ENCODE measurements at places on chromosomes 12 and 14. TPM values are rescaled to one million over a fixed set of nuclear protein-coding genes. Genes with fewer than 3 reads are reported as not detected.

- no peak for DNase-seq
These were observed 16.3 kb upstream of the MYO1H start for GRCh38 chr12:109331301-109331952.

- peak; percentile 33 for DNase-seq
These were observed 39.8 kb downstream of the GRIN2B start for GRCh38 chr12:13941258-13942249.

- DNase-seq = no peak
These were observed 330.0 kb downstream of the DIO2 start for GRCh38 chr14:79881299-79881698.

DNA sequence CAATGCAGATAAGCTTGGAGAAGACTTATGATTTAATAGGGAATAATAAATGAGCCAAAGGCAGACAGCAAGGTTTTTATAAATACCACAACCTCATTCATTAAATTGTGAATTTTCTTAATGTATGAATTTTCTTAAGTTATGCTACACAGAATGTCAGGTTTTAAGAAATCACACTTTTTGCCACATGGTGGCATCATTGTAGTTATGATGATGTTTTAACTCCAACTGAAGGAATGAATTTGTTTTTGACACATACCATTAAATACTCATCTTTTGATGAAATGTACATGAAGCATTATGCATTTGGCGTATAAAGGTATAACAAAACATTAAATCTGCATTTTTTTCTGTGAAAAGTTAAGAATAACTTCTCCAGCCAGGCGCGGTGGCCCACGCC lies 524.1 kb upstream of the FBXO33 start:
- no peak for DNase-seq

- no peak for DNase-seq
These were observed 65.2 kb upstream of the CNOT2 start for GRCh38 chr12:70178038-70178437.

DNA sequence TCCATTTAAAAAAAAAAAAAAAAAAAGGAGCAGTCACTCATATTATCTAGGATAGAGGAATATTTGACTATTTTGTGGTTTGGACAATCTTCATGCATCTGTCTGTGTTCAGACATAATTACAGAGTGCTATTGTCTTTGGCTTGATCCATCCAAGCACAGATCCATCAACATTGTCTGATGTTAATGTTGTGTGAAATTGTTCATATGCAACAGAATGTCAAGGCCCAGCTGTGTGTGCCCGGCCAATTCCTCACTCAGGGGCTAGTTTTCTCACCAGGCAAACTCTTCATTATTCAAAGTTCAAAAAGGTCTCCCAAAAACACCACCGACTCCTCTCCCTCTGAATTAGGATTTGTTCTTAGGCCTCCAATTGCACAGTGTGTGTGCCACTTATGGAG lies 324.9 kb upstream of the TMTC1 start:
- DNase-seq = no peak

GRCh38 chr12:7017870-7018349 lies 366 bp downstream of the LPCAT3 start:
- DNase-seq = no peak

DNA sequence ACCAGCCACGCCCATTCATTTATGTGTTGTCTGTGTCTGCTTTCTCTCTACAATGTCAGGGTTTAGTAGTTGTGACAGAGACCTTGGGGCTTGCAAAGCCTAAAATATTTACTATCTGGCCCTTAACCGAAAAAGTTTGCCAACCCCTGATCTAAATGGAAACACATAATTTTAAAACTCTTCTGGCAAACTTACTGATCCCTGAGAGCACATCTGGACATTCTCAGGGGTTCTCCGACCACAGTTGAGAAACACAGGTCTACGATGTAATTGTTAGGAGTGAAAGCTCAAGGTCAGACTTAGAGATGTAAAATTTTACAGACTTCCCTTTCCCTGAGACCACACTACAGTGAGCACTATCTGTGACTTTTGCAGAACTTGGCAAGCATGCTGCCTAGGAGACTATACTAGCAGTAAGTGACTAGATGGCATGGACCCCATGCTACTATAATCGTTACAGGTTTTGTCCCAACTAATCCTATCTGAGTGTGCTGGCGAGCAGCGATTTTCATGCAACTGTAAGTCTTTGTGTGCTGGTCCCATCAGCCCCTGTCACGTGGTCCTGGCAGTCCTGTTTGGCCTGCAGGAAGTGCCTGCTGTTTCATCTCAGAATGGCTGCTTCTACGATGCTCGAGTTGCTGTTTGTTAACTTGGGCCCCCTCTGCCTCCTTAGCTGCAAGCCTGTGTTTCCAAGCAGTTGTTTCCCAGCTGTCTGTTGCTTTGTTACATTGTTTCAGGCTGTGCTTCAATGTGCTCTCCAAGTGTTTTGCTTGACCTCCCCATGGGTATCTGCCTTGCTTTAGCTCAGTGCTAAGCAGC lies 21.6 kb downstream of the TMTC2 start:
- DNase-seq = no peak

- peak; percentile 83 for DNase-seq
These were observed 172.8 kb downstream of the ETV6 start for GRCh38 chr12:11822081-11822834.

DNA sequence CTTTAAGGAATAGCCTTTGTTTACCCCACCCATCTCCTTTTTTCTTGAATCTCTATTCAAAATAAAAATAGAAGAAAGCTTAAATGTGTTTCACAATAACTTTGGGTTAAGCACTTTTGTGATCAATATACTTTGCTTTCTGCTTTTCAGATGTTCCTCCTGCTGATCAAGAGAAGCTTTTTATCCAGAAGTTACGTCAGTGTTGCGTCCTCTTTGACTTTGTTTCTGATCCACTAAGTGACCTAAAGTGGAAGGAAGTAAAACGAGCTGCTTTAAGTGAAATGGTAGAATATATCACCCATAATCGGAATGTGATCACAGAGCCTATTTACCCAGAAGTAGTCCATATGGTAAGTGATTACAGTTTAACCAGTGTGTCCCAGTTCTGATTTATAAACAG lies 95.0 kb downstream of the PPP2R5C start:
- DNase-seq = no peak

DNA sequence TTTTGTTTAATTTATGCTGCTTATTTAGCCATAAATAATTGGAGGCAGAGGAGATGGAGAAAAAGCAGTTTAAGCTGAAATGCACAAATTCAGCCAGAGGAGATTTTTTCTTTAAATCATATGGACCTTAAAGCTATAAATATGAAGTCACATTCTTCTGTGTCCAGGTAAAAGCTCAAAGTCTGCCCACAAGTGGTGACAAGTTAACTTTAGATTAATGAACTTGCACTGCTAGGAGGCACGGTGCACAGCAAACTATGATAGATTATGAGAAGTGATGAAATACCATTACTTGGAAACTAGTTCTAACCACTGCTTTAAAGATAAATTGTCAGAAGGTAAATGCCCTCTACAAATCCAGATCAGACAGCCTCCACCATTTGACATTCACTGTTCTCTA lies 69.0 kb downstream of the IFT81 start:
- DNase-seq = no peak

DNA sequence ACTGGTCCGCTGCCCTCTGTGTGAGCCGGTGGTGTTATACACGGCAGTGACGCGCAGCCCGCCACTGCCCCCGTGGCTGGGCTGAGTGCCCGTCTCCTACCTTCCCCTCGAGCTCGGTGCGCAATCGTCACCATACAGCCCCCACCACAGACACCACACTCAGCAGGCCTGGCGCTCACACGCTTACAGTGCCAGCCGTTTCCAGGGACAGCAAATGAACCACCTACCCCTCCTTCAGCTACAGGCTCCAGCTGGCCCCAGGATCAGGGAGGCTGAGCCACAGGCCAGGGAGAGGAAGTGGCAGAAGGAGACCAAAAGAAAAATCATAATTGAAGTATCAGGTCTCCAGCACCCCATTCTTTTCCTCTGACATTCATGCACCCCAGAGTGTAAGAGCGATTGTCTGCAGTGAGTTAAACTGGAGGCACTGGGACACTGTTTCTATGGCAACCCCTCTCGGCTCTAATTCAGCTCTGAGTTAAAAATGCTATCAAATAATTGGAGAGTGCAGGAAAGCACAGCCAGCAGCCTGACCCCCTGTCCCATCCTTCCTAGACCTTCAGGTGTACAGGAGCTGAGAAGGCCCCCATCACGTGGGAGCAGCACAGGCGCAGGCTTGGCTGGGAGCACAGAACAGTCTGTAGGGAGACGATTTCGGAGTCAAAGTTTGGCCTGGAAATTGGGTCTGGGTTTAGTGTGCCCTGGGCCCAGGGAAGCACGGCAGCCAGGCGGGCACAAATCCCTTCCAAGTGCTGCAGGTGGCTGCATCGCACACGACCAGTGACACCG lies 18.0 kb downstream of the LRTM2 start:
- DNase-seq = no peak

DNA sequence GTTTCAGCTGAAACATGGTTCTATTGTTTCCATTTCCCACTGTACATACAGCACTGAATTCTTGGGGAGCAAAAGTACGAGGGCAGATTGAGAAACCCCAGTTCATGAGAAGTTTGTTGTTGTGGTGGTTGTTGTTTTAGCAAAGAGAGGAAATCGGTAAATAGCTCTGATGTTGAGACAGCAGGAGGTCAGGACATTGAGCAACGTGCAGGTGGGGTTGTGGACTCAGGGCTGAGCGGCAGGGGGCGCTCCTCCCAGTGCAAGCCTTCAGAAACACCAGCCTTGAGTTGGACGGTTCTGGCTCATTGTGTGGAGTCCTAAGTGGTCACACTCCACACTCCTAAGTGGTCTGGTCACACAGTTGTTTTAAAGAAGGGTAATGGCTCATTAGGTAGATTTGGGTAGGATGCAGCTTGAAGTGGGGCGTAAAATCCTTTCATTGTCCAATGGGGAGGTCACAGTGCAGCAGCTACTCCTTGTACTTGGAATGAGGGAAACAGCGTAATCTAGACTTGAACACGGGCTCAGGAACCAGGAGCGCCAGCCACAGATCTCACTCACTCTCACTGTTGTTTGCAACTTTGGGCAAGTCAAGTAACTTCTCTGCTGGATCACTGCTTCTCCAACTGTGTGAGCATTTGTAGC lies 14.5 kb upstream of the PWP1 start:
- DNase-seq = peak; percentile 66

DNA sequence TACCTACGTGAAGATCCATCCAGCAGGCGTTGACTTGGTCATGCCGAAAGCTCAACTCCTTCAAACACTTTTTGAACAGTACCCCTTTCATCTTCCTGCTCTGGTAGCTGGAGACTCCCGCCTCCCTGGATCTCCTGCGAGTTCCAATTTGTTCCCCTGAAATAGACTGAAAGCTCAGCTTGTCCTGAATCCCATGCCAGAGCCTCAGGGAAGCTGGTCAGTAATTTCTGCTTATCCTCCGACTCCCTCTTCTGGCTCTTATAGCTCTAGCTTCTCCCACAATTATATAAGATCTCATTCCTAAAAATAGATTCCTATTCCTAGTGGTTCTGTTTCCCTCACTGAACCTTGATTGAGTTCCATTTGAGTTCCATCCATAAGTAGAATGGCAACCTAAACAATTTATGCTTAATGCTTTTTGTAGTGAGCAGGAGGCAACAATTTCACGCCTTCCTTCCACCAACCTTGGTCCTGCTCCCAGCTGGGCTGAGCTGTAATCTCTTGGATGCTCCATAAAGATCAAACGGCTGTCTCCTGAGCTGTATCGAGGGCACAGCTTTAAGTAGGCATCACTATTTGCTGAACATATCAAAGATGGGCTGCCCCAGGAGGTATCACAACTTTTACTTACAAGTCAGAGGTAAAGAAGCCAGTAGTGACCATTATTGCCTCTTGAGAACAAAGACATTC lies 8.0 kb upstream of the TMEM132C start:
- no peak for DNase-seq

DNA sequence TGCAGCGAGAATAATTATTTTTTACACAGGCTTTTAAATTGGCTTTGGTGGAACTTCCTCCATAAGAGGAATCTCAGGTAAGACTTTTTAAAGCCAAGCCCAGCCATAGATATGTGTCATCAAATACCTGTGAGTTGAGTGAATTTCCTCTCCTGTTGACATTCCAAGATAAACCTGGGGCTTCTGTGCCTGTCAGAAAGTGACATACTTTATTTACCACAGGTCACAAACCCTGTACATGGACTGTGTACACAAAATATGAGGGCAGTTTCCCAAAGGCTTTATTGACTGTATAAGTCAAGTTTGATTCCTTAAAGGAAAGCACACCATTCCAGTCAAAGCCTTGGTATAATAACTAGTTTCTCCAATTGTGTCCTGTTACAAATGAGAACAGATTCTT lies 25.9 kb upstream of the SRSF5 start:
- DNase-seq = no peak

- no peak for DNase-seq
These were observed 26.6 kb downstream of the ZNF410 start for GRCh38 chr14:73913256-73913655.

- peak; percentile 32 for DNase-seq
These were observed at the start of gene APOLD1 for GRCh38 chr12:12784911-12785814. Gene APOLD1, plus strand, starts transcription at chr12:12785659. Its CDS starts 33 bp downstream, at chr12:12785692.

DNA sequence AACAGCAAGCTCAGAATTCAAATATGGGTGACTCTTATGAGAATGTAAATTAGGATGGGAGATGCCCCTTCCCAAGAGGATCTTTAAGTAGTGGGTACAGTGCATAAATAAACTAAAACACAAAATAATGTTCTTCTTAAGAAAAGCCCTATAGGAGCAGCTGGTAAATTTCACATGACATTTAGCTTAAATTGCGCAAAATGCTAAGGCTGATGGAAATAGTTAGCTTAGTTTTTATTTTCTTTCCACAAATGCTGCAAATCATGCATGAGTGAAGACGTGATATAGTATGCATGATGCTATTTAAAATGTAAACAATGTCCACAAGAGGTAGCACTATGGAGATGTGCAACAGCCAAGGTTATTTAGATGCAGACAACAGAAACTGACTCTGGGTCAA lies 328.1 kb downstream of the ATP23 start:
- DNase-seq = no peak

- DNase-seq = no peak
These were observed 213.3 kb upstream of the CLEC14A start for GRCh38 chr14:38469156-38469555.

The CPM gene
- total RNA-seq = 19.8 TPM

The LRRC23 gene
- total RNA-seq = 6.8 TPM

The RNASE3 gene
- total RNA-seq = not detected

The TMEM119 gene
- total RNA-seq = 0.24 TPM

The CLEC4D gene
- total RNA-seq = not detected

The LMNTD1 gene
- not detected for total RNA-seq

The GPR137C gene
- total RNA-seq = 0.19 TPM

The HOXC9 gene
- not detected for total RNA-seq

The TCL1A gene
- total RNA-seq = not detected

The KRT74 gene
- total RNA-seq = not detected

The LTBP2 gene
- 0.10 TPM for total RNA-seq

The PSME1 gene
- total RNA-seq = 427 TPM

The TPPP2 gene
- total RNA-seq = not detected

The TUBA1A gene
- total RNA-seq = 88.7 TPM

The KRT2 gene
- not detected for total RNA-seq

All from activated CD4-positive, alpha-beta memory T cell treated with anti-CD3 and anti-CD28 coated beads for 36 hours (primary cell).